ENCODE measurements at places on chromosomes 12 and 14.

DNA sequence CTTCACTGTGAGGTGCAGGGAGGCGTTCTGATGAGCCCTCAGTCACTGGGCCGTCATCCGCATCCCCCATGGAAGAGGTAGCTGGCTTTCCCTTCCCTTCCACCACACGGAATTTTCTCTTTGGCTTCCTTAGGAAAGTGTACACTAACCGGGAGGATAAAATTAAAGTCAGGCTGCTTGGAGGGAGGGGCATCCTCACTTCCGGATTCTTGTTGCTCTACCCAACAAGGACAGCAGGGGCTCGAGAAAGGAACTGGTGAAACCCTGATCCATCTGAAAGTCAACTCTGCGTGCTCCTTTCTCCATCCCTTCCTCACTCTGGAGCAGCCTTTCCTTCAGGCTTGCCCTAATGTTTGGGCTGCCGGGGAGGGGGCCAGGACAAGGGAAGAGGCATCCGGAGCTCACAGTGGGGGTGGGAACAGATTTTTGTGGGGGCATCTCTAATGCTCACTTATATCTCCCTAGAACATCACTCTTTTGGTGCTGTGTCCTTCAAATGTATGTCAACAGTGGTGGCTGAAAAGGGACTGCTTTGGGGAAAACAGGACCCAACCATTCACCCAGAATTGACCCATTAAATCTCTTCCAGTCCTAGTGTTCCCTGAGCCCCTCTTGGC is 101.4 kb upstream of the FKBP4 start:
- DNase-seq = no peak

DNA sequence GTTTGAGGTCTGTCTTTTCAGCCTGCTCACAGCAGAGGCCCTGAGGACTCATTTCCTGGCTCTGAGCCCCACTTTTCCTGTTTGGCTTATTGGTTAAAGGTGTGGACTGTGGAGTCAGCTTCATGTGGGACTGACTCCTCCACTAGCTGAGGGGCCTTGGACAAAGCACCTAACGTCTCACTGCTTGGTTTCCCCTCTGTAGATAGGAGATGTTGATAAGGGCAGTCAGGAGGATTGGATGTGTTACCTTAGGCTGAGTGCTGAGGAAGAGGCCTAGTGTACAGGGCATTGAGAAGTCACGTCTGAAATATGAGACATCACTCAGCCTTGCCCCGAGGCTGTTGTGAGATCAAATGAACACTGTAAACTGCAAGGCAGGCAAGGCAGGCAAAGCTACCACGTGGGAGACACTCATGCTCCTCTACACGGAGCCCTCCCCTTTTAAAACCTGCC is 27.1 kb upstream of the TCL1A start:
- DNase-seq = no peak

- DNase-seq = no peak
These were observed 213.6 kb downstream of the DIO2 start for GRCh38 chr14:79997509-79998208.

DNA sequence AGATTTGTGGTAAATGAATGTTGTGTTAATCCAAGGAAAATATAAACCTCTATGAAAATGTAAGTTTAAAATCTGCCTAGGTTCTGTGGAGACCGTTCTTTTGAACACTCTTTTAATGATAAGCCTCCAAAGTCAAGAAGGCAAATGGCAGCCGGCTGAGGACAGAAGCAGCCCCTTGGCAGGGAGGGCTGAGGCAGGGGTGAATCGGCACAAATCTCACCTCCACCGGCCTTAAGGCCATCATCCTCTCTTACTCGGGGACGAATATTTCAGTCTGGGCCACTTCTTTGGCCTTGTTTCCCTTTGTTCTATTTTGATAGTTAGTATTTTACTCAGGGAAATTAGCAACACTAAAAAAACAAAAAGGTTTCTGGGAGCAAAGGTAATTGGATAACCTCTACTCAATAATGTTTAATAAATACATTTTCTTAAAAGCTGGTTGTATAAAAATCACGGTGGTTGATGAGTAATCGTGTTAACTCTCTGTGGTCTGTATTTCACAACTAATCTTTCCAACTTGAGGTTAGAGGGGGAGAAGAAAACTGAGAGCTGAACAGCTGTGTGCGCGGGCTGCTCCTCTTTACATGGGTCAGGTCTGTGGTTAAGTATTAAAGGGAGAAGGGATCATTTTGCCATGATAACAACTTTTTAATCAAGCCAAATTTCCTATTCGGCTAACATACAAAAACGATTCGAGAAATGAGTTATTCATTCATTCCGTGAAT is 18.6 kb downstream of the LGMN start:
- DNase-seq = no peak

- no peak for DNase-seq
These were observed 962.8 kb downstream of the GALC start for GRCh38 chr14:87030197-87030596.

DNA sequence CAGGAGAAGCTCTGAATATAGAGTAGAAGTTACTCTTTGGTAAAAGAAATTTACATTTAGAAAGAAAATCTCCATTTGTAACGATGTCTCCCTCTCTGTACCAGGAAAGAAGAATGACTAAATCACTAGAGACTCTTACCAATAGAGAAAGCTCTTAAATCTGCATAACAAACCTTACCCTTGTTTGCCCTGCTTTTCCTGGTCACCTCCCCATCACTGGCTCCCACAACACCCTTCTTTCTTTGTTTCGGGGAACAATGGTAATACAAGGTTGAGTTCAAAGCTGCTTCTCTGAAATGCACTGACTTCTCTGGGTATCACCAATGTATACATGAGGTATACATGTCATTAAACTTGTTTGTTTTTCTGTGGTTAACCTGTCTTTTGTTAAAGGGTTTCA is 351.1 kb upstream of the FLRT2 start:
- DNase-seq = no peak

DNA sequence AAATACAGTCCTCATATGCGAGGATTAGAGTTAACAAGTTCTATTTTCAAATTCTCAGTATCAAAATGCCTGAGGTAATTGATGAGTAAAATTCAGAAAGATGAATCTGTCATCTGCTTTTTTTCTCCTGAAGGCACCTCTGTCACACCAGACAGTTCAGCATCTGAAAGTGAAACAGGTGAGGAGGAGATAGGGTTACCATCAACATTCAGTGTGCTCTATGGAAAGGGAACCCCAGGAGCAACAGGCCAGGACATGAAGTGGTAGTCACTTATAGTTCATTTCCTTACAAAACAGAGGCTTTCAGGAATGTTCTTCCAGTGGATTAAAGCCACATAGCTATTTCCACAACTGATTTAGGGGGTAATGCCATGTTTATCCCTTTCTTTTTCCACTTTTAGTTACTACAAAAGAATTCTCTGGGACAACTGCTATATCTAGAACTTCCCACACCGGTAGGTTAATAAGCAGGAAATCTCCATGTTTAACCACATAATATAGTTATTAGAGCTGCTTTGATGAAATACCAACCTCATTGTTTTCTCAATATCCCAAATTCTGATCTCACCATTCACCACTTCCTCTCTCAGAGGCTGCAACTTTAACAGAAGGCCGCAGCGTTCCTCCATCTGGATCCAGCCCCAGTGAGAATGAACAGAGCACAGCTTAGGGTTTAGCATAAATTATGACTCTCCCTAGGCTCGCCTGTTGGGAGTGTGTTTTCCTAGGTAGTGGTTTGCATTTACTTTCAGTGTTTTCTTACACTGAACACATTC is 177.0 kb upstream of the CNTN1 start:
- DNase-seq = no peak

GRCh38 chr14:32121948-32122347 is 44.8 kb downstream of the ARHGAP5 start:
- DNase-seq = no peak

GRCh38 chr12:644818-645552 is 18.3 kb downstream of the NINJ2 start:
- no peak for DNase-seq

- DNase-seq = no peak
These were observed 11.0 kb downstream of the ASB2 start for GRCh38 chr14:93965287-93965821.

Data from activated gamma-delta T cell treated with Interleukin-2 at 50 U/mL for 16 hours (primary cell).